AML-193 (cell line): ENCODE measurements at places on chromosomes 6 and 20.
A peak's percentile ranks its signal among the peaks of the same experiment; 100 is the strongest.

- no peak for DNase-seq
These were observed 18.6 kb upstream of the BCAS4 start for GRCh38 chr20:50776122-50776817.

- no peak for DNase-seq
These were observed 97.8 kb upstream of the PRDM1 start for GRCh38 chr6:105988321-105988720.

DNA sequence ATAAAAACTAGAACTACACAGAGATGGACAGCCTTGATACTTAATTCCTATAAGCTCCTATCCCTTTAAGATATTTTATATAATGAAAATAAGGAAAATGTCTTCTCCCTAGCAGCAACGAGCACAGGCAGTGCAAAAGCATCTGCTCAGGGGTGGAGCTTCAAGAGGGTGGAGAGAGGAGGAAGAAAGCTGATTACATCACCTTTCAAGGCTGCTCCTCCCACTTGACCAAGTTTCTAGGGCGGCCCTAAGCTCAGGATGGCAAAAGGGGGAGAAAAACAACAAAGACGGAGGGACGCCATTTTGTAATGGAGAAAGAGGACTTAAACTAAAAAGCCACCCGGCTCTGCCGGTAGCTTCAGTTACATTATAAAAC lies 2.2 kb downstream of the PPP1R10 start:
- peak; percentile 99 for DNase-seq

- peak; percentile 60 for DNase-seq
These were observed 1.2 kb downstream of the ECI2 start for GRCh38 chr6:4133941-4134838.

DNA sequence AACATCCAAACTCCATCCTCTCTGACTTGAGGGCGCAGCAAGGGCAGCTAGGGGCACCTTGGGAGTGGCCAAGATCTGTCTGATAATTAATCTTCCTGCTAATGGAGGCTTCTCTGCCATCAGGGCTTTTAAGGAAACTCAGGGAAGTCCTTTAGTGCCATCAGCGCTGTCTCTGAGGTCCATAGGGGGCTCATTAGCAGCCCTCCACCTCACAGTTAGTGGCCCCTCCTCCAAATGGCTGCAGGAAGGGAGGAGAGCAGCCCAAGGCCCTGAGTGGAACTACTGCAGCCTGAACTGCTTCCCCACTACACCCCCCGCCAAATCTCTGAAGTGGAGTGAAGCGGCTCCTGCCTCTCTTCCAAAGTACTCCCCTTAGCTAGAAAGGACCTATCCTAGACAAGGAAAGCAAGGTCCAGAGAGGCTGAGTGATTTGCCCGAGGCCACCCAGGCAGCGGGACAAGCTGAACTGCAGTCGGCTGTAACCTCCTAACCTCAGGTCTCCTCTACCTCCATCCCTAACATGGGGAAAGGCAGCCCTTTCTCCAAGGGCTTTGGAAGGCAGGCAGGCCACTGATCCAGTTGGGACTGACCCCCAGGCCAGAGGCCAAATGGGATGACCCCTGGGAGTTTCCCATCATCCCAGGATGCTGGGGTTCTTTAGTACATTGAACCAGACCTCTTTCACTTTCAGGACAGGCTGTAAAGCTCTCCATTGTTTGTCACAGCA lies 39.5 kb upstream of the ZFAND3 start:
- DNase-seq = no peak

- no peak for DNase-seq
These were observed 137.6 kb upstream of the ATXN1 start for GRCh38 chr6:16898640-16899396.

DNA sequence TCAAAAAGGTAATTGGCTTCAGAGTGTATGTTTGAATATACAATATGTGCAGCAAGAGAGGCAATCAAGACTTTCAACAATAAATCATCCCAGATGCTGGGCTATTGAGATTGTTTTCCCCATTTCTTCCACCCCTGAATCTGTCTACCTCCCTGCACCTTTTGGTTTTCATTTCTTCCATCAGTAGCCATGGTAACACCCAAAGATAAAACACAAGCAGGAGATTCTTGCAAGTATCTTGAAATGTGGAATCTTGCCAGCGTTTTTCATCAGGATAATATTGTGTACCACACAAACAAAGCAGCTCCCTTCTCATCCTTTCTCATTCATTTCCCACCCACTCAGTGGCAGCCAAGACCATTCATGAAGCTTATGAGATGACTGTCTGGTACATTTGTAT lies 73.0 kb upstream of the NRSN1 start:
- no peak for DNase-seq

GRCh38 chr6:91447530-91448254 lies 860.8 kb upstream of the MAP3K7 start:
- DNase-seq = no peak

- peak; percentile 97 for DNase-seq
These were observed 108.0 kb downstream of the PRND start for GRCh38 chr20:4829514-4830215.

GRCh38 chr6:66402873-66403272 lies 695.8 kb upstream of the EYS start:
- DNase-seq = no peak

DNA sequence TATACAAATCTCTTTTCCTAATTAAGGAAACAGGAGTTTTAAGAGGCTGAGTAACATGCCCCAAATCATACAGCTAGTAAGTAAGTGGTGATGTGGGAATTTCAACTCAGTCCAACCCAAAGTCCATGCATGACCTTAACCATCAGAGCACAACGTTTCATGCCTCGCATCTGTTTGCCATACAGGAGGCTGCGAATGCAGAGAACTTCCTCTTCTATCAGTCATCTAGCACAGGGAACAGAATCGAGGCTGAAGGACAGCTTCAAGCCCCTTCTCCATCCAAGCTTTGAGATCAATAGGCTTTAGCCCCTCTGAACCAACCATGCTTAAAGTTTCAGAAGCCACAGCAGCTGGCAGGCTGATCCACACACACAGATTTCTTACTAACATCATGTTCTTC lies 113.2 kb downstream of the MAFB start:
- DNase-seq = no peak

DNA sequence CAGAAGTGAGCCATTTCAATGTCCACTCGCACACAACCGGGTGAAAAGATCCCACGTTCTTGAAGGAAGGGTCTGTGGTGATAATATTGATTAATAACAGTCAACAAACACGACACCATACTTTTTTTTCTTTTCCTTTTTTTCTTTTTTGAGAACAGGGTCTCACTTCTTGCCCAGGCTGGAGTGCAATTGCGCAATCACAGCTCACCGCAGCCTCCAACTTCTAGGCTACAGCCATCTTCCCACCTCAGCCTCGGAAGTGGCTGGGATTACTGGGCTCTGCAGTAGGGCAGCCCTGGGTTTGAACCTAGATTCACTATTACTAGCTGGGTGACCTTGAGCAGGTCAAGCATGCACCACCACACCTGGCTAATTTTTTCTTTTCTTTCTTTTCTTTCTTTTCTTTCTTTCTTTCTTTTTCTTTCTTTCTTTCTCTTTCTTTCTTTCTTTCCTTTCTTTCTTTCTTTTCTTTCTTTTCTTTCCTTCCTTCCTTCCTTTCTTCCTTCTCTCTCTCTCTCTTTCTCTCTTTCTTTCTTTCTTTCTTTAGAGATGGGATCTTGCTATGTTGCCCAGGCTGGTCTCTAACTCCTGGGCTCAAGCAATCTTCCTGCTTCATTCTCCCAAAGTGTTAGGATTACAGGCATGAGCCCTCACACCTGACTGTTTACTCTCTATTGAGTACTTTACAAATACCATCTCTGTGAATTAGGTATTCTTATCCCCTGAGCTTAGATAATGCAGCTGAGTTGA lies 123.9 kb downstream of the SNX5 start:
- no peak for DNase-seq

- DNase-seq = no peak
These were observed 282.8 kb upstream of the SGK1 start for GRCh38 chr6:134600671-134601070.

GRCh38 chr6:158218467-158218866 lies 50.3 kb downstream of the GTF2H5 start:
- no peak for DNase-seq

DNA sequence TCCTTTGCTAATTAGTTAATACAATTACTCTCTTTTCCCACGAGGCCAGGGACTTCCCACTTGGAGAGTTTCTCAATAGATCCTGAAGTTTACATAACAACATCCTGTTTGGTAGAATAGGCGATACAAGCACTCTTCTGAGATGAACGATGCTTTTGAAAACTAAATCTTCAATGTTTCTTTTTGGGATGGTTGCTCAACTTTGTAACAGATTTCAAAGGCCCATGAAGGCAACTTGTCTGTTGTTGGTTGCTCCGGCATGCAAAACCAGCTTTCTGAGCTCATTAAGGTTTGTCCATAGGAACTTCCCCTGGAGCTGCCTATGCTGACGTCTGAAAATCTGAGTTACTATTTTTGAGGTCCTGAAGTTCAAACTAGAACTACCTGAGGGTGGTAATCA lies 25.9 kb upstream of the ROS1 start:
- no peak for DNase-seq
